ENCODE measurements at places on chromosomes 2 and 18.

- DNase-seq = no peak
These were observed 130.7 kb downstream of the ANKRD44 start for GRCh38 chr2:197179744-197180498.

GRCh38 chr18:58015065-58015780 is 28.8 kb upstream of the NEDD4L start:
- peak; percentile 64 for DNase-seq

GRCh38 chr18:79487183-79487800 is 91.6 kb downstream of the NFATC1 start:
- no peak for DNase-seq

GRCh38 chr2:43238176-43238575 is 11.8 kb upstream of the ZFP36L2 start:
- no peak for DNase-seq

DNA sequence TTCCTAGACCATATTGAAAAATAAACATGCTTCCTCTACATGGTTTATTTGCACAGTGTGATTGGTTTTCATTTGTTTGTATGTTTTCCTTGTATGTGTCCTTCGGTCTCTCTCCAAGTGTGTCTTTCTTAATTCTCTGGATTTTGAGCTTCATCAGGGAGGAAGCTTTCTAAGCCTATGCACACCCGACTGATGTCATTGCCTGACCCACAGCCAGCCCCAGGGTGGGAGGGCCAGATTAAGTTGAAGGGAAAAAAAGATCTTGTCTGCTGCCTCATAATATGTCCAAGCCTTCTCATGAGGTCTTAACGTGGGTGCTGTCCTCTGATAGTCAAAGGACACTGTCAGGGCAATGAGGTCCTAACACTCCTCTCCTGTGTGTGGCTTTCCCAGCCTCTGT is 115.2 kb downstream of the MARCHF4 start:
- DNase-seq = no peak

DNA sequence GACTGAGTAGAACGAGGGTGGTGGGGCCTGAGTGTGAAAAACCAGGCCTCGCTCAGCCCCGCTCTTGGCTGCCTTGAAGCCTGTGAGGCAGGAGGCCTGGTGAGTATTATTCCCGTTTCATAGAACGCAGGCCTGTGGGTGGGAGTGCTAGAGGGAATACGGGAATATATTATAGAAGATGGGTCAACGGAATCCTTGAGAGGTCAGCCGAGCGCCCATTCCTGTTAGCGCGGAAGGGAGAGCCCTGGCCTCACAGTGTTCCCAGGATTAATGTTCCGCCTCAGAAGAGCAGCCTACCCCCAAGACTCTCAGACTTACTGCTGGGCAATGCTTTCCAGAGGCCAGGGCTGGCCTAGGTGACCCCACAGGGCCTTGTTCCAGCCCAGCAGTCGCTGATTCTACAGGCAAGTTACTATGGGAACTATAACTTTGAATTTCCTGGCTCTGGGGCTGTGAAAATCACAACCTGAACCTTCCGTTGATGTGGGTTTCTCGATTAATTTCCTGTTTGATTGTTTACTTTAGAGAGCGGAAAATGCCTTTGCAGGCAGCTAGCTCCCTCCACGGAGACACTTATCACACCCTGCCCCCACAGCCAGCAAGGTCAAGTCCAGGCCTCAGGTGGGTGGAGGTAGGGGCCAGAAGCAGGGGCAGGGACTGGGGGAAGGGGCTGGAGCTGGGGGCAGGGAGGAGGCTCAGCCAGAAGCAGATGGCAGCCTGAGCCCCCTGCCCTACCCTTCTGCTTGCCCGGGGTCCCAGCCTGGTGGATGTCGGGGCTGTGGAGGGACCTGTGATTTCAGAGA is 108.3 kb downstream of the SMAD7 start:
- DNase-seq = peak; percentile 63

DNA sequence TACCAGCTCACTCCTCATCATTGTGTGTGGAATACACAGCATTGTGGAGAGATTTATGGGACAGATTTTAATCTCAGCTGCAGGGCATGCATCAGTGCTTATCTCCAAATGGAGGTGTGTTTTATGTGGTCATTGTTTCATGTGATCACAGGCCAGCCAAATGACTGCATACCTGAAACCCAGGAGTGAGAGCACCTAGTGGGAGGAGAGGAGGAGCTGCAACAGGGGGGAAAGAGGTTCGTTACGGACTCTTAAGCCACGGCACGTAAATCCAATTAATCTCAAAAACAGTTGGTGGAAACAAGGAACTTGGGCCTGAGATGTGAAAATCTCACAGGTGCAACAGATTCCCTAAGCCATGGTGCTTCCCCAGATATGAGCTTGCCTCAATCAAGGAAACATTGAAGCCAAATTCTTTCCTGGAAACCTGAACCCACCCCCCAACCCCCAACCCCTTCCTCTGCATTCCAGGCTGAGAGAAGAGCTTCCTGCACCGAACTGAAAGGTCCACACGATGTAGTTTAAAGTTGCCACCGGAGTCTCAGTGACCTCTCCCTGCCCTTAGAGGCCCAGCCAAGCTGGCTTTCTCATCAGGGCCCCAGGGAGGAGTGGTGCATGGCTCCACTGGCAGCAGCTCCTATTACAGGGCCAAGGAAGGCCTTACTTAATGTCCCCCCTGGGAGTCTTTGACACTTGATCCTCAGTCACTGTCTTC is 167.4 kb downstream of the C1D start:
- no peak for DNase-seq

DNA sequence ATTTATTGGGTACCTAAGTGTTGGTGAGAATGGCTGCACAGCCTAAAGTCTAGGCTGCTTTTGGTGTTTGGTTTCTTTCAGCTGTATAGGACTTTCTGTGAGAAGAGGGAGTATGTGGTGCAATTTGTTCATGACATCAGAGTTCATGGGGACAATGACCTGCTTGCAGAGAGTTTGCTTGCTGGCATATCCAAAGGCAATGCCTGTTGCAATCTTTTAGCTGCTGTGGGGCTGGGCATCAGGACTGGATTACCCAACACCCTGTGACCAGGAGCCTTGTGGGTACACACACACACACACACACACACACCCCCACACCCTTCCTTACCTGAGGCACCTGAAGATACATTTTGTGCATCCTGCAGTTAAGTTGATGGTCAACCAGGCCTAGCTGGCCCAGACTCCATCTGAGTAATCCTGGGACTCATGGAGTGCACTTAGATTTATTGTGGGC is 68.4 kb downstream of the LIPG start:
- DNase-seq = no peak

GRCh38 chr2:14567561-14567960 is 65.0 kb upstream of the LRATD1 start:
- DNase-seq = no peak

- DNase-seq = no peak
These were observed 19.5 kb upstream of the CFAP36 start for GRCh38 chr2:55500025-55500424.

GRCh38 chr2:44456946-44457345 is 95.2 kb downstream of the CAMKMT start:
- DNase-seq = no peak

GRCh38 chr2:1140389-1141003 is 189.8 kb downstream of the SNTG2 start:
- DNase-seq = peak; percentile 53

- no peak for DNase-seq
These were observed 427.3 kb downstream of the LRP1B start for GRCh38 chr2:141703501-141703900.

GRCh38 chr2:25294573-25295462 is 46.9 kb downstream of the DNMT3A start:
- peak; percentile 89 for DNase-seq

GRCh38 chr2:84882775-84883550 is 2.1 kb upstream of the TRABD2A start:
- DNase-seq = no peak

DNA sequence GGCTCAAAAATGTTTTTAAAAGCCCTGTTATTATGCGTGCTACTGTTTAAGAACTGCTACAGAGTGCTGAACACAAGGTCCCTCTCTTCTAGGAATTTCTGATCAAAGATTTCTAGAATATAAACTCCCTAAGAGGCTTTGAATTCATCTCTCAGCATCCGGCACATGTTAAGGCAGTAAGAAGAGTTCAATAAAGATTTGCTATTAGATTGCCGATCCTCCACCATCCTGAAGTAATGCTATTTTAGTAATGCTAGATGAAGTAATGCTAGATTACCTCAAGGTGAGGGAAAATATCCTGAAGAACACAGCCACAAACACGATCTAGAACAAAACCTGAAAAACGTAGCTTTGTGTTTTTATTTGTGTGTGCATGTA is 949 bp upstream of the MYL12B start:
- no peak for DNase-seq

DNA sequence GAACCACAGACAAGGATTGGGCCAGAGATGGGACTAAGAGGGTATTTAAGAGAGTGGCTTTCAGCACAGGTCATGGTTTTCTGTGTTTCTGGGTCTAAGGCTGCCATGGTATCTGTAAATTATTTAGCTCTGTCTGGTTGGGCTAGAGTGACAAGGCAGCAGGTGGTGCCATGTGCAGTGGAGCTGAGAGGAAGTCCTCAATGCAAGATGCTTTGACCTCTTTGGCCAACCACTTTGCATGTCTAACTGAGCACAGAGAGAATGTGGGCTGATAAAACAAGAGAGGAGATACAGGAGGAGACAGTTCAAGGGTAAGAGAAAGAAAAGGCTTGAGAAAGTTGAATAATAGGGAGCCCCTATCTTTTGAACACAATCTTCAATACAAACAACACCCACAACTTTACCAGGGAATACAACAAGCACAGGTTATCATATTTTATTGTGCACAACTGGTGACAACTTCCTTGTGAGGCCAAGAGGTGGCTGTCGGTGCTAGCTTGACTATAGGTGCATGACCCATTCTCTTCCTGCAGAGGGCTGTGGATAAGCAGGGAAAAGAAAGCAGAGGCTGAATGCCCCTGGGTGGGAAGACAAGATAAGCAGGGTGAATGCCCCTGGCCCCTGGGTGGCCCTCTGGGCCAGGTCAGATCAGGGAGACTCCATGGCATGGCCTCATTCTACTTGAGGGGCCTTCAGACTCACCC is 12.3 kb downstream of the FLACC1 start:
- no peak for DNase-seq

- DNase-seq = no peak
These were observed 27.3 kb upstream of the C2orf66 start for GRCh38 chr2:196836440-196836839.

DNA sequence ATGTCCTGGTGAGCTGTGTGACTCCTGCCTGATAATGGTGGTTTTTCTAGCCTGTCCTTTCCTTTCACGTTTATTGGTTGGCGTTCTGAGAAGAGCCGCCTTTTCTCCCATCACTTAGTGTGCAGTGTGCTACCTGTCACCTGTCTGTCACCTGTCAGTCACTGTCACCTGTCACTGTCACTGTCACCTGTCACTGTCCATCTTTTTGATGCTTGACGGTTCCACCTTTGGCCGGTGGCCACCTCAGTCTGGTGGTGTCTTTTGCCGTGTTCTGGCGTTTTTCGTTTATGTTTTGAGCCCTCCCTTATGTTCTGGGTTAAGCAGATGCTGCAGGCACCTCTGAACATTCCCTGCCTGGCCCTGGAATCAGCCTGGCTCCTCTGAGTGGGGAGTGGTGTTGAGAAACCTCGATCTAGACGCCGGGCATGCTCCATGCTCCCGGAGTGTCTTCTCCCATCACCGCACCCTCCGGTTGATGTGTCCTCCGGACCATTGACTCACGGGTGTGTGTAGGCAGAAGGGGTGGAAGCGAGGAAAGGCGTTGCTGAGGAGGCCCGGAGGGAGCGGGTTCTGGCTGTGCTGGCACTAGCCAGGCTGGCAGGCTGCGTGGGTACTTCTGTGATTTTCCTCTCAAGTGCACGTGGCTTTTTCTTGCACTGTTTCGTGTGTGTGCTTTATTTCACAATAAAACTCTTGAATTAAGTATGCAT is 20.7 kb downstream of the DTYMK start:
- no peak for DNase-seq

DNA sequence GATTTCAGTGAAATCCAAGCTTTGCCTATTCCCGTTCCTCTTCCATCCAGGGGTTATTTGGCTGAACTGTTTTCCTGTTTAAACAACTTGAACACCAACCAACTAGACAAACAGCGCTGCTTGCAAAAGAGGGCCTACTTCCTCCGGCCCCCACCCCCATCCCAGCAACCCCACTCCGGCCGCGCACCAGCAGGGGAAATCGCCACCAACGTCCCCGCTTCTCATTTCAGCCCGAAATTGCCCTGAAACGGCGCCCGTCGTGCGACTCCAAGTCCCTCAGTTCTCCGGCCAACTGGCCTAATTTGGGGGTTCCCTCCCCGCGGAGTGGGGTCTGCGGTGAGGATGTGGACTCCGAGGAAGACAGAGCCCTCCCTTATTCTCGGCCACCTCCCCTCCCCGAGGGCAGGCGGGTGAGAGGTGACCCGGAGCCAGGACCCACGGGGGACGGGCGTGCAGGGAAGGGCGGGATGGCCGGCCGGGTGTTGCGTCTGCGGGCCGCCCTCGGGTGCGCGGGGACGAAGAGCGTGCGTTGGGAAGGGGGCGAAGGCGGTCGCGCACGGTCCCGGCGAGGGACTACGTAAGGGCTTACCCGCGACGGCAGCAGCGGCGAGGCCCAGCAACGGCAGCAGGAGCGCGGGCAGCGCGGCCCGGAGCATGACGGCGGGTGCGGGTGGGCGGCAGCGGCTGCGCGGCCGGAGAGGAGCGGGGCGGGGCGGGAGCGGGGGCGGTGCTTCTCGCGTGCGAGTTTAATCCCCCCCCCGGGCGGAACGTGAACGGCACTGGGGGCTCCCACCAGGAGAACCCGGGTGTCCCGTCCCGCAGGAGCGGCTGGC is at the start of gene CD302:
Gene CD302, minus strand, starts transcription at position 666 of the 833 bp plus-strand sequence. Its CDS starts 10 bp downstream, at position 656.
- peak; percentile 83 for DNase-seq

DNA sequence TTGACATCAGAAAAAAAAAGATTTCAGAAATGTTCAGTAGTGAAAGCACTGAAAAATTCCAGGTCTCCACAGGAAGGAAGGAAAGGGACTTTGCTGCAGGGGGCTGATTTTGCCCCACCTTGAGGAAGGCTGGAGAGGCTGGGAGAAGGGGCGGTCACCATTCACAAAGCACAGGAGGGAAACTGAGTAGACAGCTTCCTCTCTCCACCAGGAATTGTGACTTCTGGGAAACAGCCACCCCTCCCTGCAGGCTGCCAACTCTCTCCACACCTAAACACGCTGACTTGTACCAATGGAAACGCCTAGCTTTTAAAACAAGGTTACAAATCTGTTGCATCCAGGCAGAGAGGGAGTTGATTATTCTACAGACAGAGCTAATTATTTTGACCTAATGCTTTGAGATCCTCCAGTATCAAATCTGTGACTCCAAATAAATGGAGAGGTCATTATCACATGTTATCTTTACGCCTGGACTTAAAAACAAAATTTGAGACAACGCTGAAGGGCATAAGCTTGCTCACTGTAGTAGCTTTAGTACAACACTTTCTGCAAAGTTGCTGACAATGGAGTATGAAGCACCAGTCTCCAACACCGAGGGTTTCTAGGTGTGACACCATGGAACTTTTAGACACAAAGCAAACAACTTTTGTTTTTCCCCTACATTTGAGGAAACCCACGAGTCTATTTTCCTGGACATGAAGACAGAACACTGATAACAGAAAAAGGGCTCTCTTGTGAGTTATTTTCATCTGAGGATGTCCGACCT is 42.7 kb downstream of the EPHA4 start:
- DNase-seq = no peak

DNA sequence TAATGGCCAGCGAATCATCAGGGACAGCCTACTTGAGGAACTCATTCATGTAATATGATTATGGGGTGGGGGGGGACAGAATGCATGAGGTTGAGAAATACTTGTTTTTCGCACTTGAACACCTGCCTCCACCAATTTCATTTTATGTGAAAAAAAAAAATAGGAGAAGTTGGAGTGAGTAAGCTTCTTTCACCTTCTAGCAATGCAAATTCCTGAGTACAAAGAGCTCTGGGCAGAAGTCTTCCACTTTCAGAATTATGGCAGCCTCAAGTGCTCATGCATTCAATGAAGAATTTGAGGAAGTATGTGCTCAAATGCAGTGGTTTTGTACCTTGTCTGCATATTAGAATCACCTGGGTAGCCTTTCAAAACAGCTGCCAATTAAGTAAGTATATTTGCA is 40.1 kb upstream of the GPD2 start:
- DNase-seq = peak; percentile 43

Data from GM13976 (cell line).